ENCODE measurements at places on chromosomes 12 and 14.
A peak's percentile ranks its signal among the peaks of the same experiment; 100 is the strongest.

DNA sequence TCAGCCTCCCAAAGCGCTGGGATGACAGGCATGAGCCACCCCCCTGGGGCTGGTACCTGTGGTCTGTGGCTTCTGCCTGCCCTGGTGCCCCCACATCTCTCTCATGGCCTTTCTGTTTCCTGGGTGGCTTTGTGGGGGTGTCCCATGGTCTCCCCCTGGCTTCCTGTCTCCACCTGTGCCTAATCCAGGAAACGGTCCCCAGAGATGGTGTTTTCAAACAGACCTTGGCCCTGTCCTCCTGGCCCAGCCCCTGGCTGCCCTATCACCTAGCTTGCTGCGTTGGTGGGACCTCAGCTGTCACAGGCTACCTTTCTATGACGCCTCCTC lies 18.1 kb downstream of the MEG3 start:
- DNase-seq: no peak

DNA sequence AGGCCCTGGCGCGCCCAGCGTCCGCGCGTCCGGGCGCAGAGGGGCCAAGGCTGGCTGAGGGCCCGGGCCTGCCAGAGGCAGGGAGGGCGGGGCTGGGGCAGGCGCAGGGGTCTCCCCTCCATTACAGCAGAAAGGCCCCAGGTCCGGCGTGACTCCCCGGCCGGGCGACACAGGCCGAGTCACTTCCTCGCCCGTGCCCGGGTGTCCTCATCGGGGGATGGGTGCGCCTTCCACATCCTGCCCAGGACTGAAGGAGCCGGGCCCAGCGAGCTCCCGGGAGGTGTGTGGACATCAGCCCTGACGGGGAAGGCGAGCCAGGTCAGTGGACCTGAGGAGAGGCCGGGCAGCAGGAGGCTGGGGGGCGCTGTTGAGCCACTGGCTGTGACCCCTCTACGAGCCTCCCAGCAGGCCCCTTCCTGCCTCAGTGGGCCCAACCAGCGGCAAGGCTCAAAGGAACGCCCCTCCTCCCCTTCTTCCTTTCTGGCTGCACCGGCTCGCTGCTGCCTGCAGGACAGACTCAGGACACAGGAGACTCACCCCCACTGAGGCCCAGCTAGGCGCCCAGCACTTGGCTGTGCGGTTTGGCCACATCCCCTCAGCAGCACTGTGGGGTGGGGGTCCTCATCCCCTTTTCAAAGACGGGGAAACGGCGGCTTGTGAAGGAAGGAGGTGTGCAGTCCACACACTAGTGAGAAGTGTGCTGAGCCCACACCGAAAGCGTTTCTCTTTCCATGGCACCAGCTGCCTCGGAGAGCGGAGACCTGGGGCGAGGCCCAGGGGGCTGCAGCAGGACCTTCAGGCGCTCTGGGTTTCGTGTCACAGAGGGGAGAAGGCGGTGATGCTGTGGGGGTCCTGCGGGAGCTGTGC lies 606 bp downstream of the TNFAIP2 start:
- DNase-seq: peak; percentile 15

DNA sequence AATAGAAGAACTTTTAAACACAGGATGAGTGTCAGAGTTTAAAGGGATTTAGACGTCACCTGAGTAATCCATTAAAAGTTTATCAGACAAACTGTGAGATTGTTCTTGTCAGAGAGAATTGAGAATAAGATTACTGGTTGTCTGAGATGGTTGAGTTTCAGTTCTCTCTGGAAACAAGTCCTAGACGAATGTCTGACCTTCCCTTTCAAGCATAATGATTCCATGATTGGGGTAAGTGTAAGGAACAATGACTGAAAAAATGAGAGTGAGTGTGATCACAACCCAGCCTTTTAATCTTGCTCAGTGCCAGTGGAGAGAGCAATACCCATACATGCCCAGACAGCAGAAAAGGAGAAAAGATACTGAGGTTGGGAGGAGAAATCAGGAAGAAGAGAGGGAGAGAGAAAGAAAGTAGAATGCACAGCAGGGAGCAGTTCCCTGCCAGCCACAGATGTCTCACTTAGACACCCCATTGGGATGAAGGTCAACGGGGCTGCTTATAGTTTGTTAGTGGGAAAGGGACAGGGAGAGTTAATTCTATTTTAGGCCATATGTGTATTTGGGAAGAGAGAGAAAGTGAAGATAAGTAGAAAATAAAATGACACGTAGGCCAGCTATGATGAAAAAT lies 4.3 kb downstream of the GRIP1 start:
- no peak for DNase-seq

- DNase-seq: no peak
Measured at GRCh38 chr12:63066782-63067181, 84.2 kb downstream of the AVPR1A start.

- peak; percentile 97 for DNase-seq
Measured at GRCh38 chr14:64060199-64060545, 207.4 kb downstream of the SYNE2 start.

DNA sequence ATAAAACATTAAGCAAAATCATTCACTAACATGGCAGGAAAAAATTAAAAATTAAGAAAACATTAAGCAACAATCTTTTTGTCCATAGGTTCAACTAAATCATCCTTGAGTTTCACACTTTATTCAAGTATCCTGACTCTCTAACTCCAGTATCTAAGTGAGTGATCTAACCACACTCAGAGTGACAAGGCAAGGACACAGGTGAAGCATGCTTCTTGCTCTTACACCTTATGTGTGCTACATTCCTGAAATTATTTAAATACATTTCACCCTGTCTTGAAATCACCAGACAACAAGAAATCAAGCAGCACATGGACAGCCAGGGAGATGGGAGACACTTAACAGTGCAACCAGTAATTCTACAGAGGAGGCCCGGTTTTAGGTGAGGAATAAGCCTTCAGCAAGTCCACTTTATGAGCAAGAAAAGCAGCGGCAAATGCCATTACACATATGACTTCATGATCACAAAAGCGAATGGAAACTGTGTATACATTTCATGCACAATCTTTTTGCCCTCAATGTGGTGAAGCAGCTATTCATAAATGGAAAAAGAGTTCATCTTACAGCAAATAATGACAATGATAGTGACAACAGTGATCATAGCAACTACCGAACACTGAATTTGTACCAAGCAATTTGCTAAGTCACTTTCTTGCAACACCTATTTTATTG lies 37.4 kb downstream of the PHLDA1 start:
- no peak for DNase-seq

DNA sequence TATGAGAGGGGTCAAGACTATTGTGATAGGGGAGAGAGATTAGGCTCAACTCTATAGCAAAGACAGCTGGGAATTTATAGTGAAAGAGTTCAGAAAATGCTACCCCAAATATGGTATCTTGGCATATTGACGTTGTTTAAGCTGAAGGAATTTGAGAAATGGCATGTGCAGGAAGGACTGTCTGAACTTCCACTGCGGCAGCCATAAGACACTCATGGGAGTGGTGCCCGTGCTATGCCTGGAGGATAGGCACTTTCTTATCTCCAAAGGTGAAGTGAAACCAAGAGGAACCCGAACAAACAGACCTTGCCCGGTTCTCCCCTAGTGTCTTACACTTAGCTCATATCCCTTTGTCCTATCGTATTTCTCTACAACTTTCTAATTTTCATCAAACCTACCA lies 390.3 kb downstream of the TMTC2 start:
- no peak for DNase-seq

- peak; percentile 65 for DNase-seq
Measured at GRCh38 chr12:63068857-63069442, 82.1 kb downstream of the AVPR1A start.

DNA sequence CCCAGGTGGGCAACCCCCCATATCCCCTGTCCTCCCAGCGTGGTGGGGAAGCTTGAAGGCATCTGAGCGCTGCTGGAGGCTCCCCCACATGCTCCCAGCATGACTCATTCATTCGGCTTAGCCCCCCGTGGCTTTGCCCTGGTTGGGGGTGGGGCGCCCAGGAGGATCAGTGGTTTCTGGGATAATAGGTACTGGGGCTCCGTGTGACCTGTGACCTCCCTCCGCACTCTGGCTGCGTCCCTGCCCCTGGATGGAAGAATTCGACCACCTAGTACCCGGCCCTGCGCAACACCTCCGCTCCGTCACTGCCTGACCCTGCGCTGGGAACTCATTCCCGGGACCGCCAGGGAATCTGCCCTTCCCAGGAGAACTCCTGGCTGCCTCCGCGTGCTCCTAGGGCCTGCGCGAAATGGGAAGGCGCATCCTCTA lies 120.1 kb downstream of the AACS start:
- DNase-seq: no peak
